IMR-90 (cell line): ENCODE measurements at places on chromosomes 4 and X. TPM values are rescaled to one million over a fixed set of nuclear protein-coding genes. Genes with fewer than 3 reads are reported as not detected.

- DNase-seq: peak; percentile 91
Measured at GRCh38 chrX:45479835-45480422, 279.3 kb upstream of the DIPK2B start.

DNA sequence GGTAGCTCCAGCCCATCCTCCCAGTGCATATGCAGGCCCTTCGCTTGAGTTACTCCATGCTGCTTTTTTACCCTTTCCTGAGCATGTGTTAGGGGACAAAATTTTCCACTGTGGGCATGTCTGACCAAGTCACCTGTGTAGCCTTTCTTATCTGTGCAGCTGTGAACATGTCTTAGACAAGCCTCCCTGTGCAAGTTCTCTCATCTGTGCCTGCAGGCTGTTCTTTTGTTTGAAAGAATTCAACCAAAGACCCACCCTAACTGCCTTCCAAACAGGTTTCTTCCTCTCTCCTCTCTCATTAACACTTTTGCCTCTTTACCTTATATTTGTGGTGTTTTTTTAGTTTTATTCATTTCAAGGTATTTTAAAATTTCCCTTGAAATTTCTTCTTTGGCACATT lies 53.2 kb upstream of the SPIN4 start:
- no peak for DNase-seq

MPP1 gene
- 36.4 and 43.0 TPM in 2 replicates for total RNA-seq

DNA sequence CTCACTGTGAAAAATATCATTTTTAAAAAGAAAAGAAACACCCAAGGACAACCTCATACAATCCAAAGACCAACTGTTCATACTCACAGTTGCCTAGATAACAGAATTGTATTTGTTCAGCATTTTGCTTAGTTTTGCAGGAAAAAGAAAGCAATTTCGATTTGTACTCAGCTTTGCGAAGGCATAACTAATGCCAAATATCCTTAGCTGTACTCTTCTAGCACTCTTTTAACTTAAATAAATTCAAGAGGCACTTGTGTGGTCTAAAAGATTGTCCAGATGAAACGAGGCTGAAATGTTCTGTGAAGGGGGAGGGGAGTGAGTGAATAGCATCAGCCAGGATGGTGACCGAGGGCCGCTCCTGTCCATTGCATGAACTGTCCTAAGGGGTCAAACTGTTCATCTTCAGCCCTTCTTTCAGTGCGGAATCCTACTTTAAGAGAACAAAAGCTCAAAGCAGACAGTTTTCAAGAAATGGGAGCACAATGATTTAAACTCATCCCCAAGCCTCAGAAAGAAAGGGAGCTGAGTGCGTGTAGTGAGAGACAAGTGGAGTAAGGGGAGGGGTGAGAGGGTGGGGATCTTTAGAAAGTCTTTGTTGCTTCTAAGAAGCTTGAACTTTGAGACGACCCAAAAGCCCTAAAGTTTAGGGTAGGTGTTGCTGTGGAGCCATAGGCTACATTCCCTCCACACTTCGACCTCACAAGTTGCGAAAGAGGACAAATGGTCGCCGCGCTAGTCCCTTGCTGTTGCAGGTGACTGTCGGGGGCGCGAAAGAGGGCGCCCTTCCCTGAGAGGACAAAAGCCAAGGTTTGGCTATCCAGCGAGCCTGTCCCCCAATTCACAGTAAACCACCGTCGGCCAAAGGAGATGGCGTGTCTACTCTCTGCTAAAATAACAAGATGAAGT lies 4.0 kb upstream of the NEUROG2 start:
- DNase-seq: no peak

- DNase-seq: no peak
Measured at GRCh38 chr4:127291316-127291715, 341.4 kb upstream of the INTU start.

DNA sequence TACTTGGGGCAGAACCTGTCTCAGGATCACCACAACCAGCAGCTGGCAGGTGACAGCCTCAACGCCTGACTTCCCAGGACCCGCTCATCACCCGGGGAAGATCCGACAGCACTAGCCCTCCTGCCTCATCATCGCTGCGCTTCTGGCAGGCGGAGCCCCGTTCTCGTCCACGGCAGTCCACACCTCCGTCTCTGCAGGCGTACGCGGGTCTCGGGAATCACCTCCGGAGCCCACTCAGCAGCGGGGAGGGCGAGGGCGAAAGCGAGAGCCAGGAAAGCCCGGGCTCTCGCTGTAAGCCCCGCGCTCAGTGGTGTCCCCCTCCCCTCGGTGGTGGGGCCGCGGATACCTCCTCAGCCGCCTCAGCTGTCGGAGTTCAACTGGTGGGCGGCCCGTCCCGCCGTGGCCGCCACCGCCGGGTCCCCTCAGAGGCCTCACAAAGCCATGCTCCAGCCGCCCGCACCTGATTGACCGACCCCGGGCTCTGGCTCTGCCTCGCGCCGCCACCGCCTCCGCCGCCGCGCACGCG lies 518 bp upstream of the CNKSR2 start:
- no peak for DNase-seq

DNA sequence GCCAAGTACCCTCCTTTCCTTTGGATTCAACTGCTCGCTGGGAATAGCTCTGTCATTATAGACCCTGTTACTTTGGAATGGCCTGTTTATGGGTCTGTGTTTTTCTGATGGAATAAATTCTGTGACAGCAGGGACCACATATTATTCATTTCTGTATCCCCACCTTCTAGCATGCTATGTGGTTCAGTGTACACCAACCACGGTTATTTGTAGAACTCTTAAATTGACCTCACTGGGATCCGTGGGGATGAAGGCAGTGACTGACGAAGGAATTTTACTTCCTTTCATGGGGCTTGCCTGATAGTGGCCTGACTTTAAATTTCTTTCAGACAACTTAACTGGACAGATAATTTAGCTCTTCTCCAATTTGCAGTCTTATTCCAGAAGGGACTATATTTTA lies 343.2 kb downstream of the SPRY1 start:
- DNase-seq: no peak

DNA sequence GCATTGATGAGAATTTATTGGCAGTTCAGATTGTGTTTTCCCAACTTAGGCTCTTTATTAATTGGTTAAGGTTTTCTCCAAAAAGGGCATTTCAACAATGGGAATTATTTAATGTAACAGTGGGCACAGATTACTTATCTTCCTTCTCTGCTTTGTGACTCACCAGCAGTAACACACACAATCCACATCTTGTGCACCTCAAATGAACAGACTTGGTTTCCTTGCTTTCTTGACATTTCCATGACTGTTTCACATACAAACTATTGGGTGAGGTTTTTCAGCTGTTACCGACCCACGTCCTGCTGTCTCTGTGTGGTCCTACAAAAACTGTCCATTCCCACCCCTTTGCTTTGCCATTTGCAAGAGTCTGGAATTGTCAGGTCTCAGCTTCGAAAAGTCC lies 38.1 kb downstream of the CCNI start:
- peak; percentile 56 for DNase-seq

DNA sequence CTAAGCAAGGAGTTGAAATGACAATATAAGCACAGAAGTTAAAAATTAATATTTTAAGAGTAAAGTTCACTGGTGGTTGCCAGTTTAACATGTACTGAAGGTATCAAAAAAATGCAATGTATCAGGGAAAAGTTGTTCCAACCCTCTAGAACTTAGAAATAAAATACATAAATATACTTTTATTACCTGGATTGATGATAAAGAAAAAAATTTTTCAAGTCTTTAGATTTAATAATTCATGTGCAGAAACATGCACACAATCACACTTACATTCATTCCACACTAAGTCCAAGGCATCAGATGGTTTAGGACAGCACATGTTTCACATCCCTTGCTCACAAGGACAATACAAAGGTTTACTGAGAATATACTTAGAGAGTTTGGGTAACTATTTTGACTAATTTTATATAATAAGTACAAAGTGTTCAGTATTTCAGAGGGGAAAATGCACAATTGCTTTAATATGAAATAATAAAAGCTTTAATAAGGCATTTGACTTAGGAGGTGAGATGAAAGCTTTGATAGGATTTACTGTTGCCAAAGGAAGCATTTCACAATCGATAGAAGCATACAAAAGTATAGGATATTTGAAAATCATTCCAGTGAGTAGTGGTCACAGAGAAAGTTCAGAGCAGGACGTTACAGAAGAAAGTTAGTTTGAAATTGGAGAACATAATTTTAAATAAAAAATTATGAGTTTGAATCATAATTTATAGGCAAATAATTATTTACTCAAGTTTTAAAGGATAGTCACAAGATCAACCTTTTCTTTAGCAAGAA lies 392 bp upstream of the UGT2A3 start:
- DNase-seq: no peak

- no peak for DNase-seq
Measured at GRCh38 chr4:176795441-176795840, 2.7 kb upstream of the VEGFC start.
